AG08396 (cell line): ENCODE measurements at places on chromosomes 3 and 15.
A peak's percentile ranks its signal among the peaks of the same experiment; 100 is the strongest.

GRCh38 chr3:158808697-158809096 is 6.8 kb downstream of the MFSD1 start:
- DNase-seq, result peak; percentile 39

- no peak for DNase-seq
Measured at GRCh38 chr3:40768046-40768445, 243.3 kb downstream of the ZNF621 start.

GRCh38 chr3:150064971-150065370 is 94.3 kb upstream of the PFN2 start:
- DNase-seq, result no peak

DNA sequence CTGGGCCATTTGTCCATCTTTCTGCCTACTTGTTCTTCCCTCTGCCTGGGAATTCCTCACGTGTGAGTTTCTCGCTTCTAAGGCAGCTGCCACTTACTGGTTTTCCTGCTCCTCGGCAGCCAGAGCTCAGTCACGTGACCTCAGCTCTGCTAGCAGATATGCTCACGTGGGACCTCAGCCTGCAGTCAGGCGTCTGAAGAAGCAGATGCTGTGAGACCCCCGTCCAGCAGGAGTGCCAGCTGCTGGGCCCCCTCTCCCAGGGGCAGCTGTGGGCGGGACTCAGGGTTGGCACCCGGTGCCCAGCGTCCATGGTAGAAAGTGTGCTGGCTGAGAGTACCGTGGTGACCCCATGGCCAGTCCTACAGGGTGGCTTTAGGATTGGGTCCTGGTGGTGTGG is 161.3 kb upstream of the TLE3 start:
- peak; percentile 74 for DNase-seq

- no peak for DNase-seq
Measured at GRCh38 chr15:45285413-45285812, 33.4 kb downstream of the SLC28A2 start.

DNA sequence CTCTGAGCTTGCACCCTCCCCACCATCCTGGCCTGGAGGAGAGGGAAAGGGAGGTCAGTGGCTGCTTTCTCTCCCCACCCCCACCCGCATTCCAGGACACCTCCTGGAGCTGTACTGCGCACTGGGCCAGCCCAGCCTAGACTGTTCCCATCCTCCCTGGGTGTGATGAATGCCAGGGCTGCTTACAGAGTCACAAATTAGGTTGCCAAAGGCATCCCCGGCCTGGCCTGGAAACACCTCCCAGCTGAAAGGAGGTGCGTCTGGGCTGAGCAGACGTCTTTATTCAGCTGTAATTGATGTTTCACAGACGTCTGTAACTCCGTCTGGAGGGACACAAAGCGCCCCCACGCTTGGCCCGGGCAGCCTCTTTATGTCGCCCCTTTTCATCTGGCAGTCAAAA is 47.6 kb downstream of the RHCG start:
- DNase-seq, result peak; percentile 34

DNA sequence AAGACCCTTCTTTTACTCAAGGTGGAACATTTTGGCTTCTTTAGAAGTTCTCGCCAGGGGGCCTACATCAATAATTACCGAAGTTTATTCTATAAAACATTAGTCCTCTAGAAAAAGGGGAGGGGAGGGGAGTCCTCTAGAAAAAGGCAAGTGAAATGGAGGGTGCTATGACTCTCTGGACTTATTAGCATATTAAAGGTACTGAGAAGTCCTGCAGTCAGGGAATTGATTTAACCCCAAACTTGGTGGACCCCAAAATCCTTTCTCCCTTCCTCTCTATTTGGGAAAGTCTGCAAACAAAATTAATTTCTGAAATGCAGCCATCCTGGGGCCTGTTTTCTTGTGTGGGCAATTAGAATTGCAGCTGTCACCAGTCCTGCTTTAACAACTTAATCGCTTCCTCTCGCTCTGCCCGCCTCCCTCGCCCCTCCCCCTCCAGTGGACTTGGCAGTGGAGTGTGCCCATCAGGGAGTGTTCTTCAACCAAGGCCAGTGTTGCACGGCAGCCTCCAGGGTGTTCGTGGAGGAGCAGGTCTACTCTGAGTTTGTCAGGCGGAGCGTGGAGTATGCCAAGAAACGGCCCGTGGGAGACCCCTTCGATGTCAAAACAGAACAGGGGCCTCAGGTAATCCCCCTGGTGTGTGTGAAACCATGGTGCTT is 18.9 kb upstream of the LRRK1 start:
- DNase-seq, result no peak

DNA sequence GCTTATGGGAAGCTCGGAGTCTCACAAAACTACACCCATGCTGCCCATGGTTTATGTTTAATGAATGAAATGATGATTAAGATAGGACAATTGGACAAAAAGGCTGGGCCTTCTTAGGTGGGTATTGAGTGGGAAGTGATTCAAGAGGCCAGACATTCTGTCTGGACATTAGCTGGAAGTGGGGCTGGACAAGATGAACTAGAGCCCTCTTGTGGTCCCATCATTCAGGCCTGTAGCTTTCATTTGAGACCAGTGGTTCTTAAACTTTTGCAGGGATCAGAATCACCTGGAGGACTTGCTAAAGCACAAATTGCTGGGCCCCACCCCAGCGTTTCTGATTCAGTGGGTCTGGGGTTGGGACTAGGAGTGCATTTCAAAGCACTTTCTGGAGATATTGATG is 290.4 kb upstream of the CTDSPL start:
- no peak for DNase-seq

- no peak for DNase-seq
Measured at GRCh38 chr15:87347806-87348515, 908.6 kb downstream of the NTRK3 start.

- peak; percentile 26 for DNase-seq
Measured at GRCh38 chr15:81386947-81387346, 12.9 kb upstream of the TMC3 start.

DNA sequence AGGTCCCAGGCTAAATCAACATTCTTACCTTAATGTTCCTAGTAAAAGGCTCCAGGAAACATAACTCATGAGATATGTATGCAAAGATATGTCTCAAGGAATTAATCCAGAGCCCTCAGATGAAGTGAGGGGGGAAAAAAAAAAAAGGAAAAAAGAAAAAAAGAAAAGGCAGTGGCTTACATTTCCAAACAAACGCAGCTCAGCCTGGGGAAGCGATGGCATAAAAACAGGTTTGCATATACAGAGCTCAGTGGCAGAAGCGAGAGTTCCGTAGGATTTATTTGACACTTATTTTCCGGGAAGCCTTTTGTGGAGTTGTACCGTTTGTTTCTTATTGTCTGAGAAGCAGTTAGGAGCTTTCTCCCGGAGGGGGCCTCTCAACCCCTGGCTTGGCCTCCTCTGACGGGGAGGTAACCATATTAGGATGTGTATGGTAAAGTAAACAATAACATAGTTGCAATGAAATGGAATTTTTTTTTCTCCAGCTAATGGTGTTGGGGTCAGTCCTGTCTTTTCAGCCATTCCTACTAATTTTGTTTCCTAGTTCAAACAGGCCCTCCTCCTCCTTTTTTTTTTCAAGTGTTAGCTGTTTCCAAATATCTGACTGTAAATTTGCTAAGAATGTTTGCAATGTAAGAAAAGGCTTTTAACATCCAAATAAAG is 338.6 kb downstream of the FOXP1 start:
- DNase-seq, result peak; percentile 35

DNA sequence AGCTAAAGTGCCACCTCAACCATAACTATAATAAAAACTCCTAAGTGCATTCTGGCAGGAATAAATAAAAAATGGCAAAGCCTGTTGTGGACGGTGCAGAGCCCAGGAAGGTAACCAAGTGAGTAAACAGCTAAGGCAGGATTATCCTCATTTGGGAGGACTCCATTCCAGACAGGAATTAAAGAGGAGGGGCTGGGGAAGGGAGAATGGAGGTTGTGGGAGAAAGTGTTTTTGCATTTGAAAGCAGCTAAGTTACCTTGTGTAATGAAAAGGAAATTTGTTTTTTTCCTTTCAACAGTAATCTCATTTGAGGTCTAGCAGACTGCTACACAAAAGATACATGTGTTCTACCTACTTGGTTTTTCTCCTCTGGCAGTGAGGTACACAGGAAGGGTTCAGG is 248.5 kb downstream of the TIGIT start:
- no peak for DNase-seq

DNA sequence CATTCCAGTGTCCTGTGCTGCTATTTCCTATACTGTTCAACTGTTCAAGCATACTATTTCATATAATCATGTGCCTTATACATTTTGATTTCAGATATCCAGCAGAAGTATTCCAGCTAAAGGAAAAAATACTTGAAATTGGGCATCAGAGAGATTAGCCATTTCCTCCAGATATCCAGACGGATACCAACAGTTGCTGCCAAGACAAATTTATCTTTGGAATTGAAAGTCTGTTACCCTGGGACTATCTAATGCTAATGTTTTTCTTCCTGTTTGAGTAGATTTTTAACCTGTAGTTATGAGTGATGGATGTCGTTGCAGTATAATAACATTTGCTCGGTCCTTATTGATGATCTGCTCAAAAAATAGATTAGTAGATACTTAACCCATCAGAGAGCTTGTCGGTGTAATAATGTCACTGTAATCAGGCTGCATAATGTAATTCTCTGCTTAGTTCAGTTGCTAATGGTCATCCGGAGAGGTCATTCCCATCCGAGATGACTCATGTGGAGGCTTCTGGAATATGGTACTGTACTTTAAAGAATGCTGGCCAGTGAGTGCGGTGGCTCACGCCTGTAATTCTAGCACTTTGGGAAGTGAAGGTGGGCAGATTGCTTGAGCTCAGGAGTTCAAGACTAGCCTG is 51.5 kb downstream of the TIMP4 start:
- no peak for DNase-seq

DNA sequence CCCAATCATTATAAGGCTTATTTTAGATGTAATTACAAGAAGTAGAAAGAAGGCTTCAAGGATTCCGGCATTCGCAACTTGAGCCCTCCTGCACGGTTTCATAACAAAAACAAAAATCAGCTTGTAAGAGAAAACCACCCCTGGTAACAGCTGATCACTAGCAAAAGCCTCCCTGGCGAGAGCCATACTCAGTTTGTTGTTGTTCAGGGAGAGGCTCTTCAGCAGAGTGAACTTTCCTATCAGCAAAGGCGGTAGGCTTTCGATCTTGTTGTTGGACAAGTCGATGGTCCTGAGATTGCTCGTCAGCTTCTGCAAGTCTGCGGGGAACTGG is 710 bp downstream of the LRRC57 start:
- DNase-seq, result peak; percentile 54

- no peak for DNase-seq
Measured at GRCh38 chr15:80404761-80405553, 775 bp downstream of the ARNT2 start.

GRCh38 chr3:52041118-52041731 is 15.1 kb downstream of the DUSP7 start:
- no peak for DNase-seq

- no peak for DNase-seq
Measured at GRCh38 chr3:167723025-167723512, 11.6 kb downstream of the PDCD10 start.

GRCh38 chr3:171347301-171348039 is 112.7 kb downstream of the TNIK start:
- no peak for DNase-seq

GRCh38 chr3:59133311-59133710 is 83.5 kb upstream of the CFAP20DC start:
- peak; percentile 8 for DNase-seq

GRCh38 chr3:25901796-25902195 is 111.9 kb downstream of the OXSM start:
- DNase-seq, result no peak

- DNase-seq, result no peak
Measured at GRCh38 chr3:125013095-125013494, 42.7 kb downstream of the HEG1 start.

GRCh38 chr3:89049119-89049518 is 58.3 kb upstream of the EPHA3 start:
- no peak for DNase-seq

DNA sequence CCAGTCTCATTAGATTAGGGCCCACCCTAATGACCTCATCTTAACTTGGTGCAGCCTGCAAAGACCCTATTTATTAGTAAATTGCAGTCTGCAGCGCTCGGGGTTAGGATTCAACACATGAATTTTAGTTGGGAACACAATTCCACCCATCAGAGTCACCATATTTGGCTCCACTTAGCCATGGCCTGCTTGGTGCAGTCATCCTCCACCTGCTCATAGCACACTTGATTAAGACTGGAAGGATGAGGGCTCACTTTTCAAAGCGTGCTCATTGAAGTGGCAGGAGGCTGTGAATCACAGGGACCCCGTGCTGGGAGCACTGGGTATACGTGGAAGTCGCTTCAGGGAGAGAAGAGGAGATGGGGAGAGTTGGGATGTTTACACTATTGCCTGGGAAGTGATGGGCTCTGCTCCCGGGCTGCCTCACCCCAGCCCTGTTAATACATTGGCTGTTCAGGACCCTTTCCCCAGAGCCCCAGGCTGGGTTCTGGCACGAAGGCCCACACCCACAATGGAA is 68.2 kb downstream of the ASB7 start:
- DNase-seq, result no peak

GRCh38 chr15:92817339-92817886 is 82.7 kb upstream of the CHD2 start:
- DNase-seq, result no peak

- DNase-seq, result no peak
Measured at GRCh38 chr3:144482876-144483275, 511.3 kb downstream of the DIPK2A start.
